ENCODE measurements at places on chromosomes 7 and 10. TPM values are rescaled to one million over a fixed set of nuclear protein-coding genes. Genes with fewer than 3 reads are reported as not detected.

DNA sequence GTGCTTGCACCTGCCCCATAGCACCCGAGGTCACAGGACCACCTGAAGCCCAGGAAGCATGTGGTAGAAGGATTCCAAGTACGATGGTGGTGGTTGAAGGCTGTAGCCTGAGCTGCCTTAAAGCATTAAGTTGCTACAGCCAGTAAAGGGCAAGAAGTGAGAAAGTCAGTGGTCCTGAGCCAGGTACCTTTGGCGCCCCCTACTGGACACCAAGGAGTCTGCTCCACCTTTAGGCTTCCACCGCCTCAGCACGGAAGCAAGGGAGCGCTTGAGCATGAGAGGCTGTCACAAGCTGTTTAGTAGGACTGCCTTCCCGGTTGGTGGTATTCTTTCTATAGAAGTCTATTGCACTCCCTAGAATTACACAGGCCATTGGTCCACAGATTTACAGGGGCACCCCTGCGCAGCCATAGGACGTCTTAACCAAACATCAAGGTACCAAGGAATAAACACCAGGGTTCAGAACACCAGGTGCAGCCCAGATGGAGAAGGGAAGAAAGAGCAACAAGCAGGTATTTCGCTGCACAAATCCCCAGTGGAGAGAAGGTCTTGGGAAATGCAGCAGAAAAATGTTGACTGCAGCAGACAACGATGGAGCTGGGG lies 2.2 kb downstream of the CRTAC1 start:
- no peak for DNase-seq

GRCh38 chr10:111119637-111120036 lies 42.8 kb downstream of the ADRA2A start:
- DNase-seq = no peak

DNA sequence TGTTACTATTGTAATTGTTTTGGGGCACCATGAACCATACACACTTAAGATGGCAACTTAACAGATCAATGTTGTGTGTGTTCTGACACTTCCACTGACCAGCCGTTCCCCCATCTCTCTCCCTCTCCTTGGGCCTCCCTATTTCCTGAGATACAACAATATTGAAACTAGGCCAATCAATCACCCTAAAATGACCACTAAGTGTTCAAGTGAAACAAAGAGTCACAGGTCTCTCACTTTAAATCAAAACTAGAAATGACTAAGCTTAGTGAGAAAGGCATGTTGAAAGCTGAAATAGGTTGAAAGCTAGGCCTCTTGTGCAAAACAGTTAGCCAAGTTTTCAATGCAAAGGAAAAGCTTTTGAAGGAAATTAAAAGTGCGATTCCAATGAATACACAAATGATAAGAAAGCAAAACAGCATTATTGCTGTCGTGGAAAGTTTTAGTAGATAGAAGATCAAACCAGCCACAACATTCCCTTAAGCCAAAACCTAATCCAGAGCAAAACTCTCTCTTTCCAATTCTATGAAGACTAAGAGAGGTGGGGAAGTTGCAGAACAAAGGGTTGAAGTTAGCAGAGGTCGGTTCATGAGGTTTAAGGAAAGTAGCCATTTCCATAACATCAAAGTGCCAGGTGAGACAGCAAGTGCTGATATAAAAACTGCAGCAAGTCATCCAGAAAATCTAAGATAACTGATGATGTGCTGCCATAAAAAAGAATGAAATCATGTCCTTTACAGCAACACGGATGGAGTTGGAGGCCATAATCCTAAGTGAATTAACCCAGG lies 90.6 kb downstream of the MTPN start:
- DNase-seq = no peak

TNS3 gene
- total RNA-seq = 78.1 TPM

PLAU gene
- 11.0 TPM for total RNA-seq
